ENCODE measurements at places on chromosomes 4 and X. TPM values are rescaled to one million over a fixed set of nuclear protein-coding genes. Genes with fewer than 3 reads are reported as not detected.

Gene SLC6A14
- 0.25 TPM for polyA plus RNA-seq

GRCh38 chrX:104376937-104377336 lies 122.2 kb upstream of the ESX1 start:
- no peak for DNase-seq

Gene RAB40AL
- polyA plus RNA-seq = 0.19 TPM

GRCh38 chrX:19785647-19786046 lies 101.8 kb downstream of the SH3KBP1 start:
- DNase-seq = no peak

- no peak for DNase-seq
Measured at GRCh38 chr4:104491481-104492182, 3.1 kb downstream of the CXXC4 start.

Gene ASMT
- polyA plus RNA-seq = 0.44 TPM

DNA sequence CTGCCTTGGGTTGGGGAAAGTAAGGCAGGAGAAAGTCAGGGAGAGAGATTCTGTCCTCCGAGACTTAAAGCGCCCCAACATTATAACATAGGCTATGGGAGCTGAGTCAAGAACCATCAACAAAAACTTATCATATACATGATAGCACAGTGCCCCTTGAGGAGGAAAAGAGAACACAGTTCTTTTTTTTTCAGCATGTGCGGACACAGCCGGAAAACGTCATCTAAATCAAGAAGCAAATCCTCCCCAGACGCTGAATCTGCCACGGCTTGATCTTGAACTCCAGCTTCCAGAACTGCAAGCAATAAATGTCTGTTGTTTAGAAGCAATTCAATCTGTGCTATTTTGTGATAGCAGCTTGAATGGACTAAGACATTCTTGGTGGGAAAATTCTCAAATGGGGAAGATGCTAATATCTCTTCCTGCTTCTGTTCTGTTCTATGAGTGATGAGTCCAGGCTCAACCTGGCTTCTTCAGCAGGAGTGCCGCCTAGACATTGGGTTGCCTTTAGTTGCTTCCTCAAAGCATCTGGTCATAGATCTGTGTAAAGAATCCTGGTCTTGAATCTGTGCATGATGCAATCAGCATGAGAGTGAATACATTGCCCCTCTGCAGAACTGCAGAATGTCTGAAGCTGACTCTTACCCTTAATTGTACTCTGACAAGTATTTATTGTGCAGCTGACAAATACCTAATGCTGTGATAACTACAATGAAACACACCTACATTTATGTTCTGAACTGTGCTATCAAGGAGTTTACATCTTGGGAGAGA lies 549.8 kb upstream of the PRKX start:
- DNase-seq = peak; percentile 15

DNA sequence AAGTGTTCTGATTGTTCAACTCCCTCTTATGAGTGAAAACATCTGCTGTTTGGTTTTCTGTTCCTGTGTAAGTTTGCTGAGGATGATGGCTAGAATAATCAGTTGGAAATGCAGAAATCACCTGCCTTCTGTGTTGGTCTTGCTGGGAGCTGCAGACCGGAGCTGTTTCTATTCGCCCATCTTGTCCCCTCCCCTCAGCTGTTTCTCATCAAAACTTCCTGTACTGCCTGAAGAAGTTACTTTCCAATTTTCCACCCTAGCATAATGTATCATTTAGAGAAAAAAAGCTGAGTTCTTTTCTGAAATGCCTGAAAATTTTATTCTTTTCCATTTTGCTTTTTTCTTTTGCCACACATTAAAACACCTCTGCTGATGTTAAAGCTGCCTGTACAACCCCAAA lies 167.6 kb downstream of the TEX13A start:
- DNase-seq = no peak

Gene SYTL5
- 2.5 TPM for polyA plus RNA-seq

Gene SSX4
- polyA plus RNA-seq = not detected

DNA sequence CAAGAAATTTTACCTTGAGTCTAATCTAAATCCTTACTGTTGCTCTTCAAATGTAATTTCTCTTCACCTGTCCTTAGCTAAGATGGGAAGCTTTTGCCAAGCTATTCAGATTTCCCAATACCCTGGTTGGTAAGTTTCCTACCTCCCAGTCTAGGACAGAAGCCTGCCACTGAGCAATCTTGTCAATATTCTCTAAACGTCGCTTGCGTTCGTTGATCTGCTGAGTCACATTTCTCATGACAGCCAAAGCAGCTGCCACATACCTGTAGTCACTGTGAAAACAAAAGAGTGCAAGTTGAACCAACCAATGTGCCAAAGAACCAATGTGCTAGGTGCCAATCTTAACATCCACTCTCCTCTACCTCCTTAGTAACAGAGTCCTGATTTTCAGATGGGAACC lies 111.1 kb downstream of the ARHGEF9 start:
- DNase-seq = no peak

DNA sequence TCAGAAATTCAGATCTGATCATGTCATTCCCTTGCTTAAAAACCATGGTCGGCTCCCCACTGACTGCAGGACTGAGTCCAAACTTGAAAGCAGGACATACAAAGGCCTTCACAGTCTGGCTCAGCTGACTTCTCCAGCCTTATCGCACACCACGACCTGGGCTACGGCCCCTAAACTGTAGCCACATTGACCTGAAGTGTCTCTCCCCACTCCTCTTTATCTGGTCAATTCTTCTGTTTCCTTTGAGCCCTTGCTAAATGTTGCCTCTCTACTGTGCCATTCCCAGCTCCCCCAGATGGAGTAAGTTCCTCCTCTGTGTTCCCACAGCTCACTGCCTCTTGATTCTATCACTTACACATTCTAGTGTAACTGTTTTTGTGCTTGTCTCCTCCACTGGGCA lies 60.5 kb upstream of the CITED1 start:
- no peak for DNase-seq

GRCh38 chr4:111681751-111682150 lies 463.5 kb upstream of the FAM241A start:
- DNase-seq = no peak

DNA sequence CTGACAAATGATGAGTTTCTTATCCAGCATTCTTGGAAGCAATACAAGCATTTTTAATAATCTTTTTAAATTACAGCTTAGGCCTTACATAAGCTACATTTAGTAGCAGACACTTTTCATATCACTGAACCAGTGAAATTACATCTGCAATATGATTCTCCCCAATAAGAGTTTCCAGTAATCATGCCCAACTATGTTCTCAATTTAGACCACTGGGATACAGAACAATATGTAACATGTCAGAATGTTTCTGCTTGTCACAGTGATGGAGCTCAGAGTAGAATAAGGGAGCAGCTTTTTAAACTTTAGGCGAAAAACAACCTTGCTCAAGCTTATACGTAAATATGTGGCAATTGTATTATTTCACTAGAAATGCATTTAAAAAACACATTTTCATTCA lies 1132.2 kb downstream of the FAT4 start:
- no peak for DNase-seq

GRCh38 chr4:38509551-38509950 lies 154.4 kb upstream of the KLF3 start:
- DNase-seq = no peak

- DNase-seq = no peak
Measured at GRCh38 chrX:101391831-101392230, 1.0 kb downstream of the RPL36A start.

DNA sequence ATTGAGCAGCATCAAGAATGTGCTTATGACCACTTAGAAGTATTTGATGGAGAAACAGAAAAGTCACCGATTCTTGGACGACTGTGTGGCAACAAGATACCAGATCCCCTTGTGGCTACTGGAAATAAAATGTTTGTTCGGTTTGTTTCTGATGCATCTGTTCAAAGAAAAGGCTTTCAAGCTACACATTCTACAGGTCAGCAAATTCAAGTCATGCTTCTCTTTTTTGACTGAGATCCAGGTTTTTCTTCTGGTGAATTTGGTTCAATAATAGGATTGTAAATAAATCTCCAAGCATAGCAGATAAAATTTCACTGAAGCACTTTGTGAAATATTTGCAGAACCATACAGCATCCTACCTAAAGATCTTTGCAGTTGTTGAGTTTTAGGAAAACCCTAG lies 218.1 kb downstream of the TLL1 start:
- no peak for DNase-seq

- DNase-seq = no peak
Measured at GRCh38 chr4:47550899-47551548, 65.9 kb downstream of the ATP10D start.

DNA sequence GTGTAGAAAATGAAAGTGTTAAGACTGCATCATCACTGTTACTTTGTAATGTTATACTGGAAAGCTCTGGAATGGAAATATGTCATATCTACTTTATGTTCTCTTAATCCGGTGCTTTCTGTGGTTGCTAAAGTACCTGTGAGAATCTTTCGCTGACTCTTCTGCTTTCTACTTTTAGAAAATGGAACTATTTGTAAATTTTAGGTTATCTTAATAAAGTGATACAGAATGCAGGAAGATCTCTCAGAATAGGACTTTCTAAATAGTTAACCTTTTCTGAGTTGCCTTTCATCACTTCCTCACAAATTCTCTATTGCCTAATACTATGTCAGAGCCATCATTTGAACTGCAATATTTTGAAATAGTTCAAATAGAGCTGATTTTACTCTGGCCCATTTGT lies 69.3 kb downstream of the BMP2K start:
- DNase-seq = no peak

GRCh38 chr4:4693258-4693657 lies 151.4 kb upstream of the STX18 start:
- no peak for DNase-seq

GRCh38 chr4:48017108-48017571 lies 568 bp downstream of the NIPAL1 start:
- DNase-seq = peak; percentile 9

Gene GAGE2A
- polyA plus RNA-seq = not detected

Gene CHIC1
- 9.8 TPM for polyA plus RNA-seq

GRCh38 chr4:77251751-77252150 lies 94.7 kb downstream of the CCNG2 start:
- DNase-seq = no peak

Gene GAB1
- polyA plus RNA-seq = 43.4 TPM

- DNase-seq = no peak
Measured at GRCh38 chrX:54479136-54480111, 16.6 kb downstream of the FGD1 start.

Gene EDA2R
- 0.54 TPM for polyA plus RNA-seq

- no peak for DNase-seq
Measured at GRCh38 chr4:2461246-2461960, 7.5 kb upstream of the RNF4 start.

GRCh38 chr4:153234885-153235284 lies 30.6 kb downstream of the TRIM2 start:
- DNase-seq = no peak

Gene PCSK1N
- 19.0 TPM for polyA plus RNA-seq

GRCh38 chrX:18534949-18535348 lies 109.5 kb downstream of the CDKL5 start:
- DNase-seq = no peak

Gene CTAG1B
- polyA plus RNA-seq = not detected

Gene UGT8
- 50.8 TPM for polyA plus RNA-seq

DNA sequence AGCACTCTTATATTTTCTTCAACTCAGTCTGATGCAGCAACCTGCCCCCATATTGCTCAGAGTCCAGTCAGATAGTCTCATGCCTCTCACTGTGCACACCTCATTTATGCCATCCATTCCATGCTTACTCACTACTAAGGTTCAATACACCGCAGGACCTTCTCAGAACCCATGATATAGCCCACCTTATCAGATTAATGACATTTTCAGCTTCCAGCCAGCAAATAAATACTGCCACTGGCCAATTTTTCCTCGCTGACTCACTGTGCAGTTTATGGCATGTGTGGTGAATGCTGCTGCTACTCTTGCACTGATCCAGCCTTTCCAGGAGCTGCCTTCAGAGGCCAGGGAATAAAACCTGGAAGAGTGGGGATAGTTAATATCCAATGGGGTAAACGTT lies 380.6 kb upstream of the SPOCK3 start:
- DNase-seq = no peak

DNA sequence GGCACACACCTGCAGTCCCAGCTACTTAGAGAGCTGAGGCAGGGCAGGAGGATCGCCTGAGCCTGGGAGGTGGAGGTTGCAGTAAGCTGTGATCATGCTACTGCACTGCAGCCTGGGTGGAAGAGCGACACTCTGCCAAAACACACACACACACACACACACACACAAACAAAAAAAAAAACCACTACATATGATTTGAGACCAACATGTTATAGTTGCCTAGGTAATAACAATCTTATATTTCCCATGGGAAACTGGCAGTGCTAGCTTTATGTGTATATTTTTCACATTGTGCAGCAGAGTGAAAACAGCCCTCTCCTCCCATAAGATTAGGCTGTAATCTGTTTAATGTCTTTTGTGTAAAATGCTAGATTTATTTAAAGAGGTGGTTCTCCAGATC lies 3.1 kb upstream of the FAM241A start:
- DNase-seq = no peak

GRCh38 chr4:153333874-153334273 lies 10.6 kb upstream of the MND1 start:
- no peak for DNase-seq

- DNase-seq = no peak
Measured at GRCh38 chr4:1720163-1720983, 750 bp downstream of the TMEM129 start.

GRCh38 chrX:136204571-136204970 lies 46.6 kb downstream of the MAP7D3 start:
- DNase-seq = no peak
